ENCODE measurements at places on chromosomes 7 and 10.
A peak's percentile ranks its signal among the peaks of the same experiment; 100 is the strongest.

- peak; percentile 31 for DNase-seq
These were observed 561.2 kb upstream of the PHF14 start for GRCh38 chr7:10412422-10413019.

DNA sequence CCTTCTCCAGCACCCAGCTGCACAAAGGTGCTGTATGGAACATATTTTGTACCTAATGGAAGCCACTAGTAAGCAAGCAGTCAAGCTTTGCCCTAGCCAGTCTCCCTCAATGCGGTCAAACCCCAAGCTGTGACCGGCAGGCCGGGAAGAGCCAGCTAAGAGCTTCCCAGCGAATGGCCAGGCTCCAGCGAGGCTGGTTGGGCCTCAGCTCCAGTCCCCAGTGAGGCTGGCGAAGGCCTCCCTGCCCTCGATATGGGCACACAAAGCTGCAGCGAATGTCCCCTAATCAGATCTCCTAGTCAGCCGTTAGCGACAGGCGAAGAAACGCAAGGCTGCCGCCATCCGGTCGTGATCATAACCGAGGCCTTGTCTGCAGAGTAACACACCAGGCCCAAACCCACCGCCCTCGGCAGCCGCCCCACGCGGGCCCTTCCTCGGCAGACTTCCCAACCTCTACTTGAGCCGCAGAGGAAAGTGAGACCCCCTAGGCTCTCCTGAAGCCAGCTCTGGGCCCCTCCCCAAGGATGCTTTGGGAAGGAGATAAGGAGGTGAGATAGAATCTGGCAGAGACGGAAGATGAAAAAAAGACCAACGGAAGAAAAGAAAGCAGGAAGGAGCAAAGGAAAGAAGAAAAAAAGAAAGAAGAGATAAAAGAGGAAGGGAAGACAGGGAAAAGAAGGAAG, 3.1 kb upstream of the HOXA9 start:
- DNase-seq: peak; percentile 66

DNA sequence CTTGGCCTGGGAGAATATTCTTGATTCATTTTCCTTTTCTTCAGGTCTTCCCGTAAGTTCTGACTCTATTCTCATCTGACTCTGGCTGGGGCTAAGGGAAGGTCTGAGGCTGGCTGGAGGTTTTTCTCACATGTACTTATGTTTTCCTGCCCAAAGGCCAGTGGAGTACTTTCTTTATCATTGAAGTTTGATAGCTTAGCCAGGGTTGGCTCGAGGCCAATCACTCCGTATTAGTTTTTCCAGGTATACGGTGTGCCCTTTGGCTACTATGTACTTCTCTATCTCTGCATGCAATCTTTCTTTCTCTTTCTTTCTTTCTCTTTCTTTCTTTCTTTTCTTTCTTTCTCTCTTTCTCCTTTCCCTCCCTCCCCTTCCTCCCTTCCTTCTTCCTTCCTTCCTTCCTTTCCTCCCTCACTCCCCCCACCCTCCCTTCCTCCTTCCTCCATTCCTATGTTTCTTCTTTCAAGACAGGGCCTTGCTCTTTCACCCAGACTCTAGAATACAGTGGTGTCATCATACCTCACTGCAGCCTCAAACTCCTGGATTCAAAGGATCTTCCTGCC, 26.8 kb upstream of the VKORC1L1 start:
- DNase-seq: peak; percentile 88

DNA sequence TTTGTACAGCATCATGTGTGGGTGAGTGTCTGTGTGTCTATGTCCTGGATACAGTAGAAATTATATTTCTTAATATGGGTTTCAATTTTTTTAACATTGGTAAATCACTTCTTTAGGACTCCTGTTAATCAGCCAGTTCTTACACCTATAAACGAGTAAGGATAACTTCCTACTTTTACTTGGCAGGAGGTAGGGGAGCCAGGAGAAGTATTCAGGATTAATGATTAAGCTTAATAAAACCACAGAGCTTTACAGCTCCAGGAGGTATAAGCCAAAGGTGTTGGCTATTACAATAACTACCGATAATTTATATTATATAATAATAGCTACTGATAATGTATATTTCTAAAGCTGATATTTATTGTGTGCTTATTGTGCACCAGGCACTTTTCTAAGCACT, 1.7 kb upstream of the FAM3C start:
- DNase-seq: peak; percentile 65

DNA sequence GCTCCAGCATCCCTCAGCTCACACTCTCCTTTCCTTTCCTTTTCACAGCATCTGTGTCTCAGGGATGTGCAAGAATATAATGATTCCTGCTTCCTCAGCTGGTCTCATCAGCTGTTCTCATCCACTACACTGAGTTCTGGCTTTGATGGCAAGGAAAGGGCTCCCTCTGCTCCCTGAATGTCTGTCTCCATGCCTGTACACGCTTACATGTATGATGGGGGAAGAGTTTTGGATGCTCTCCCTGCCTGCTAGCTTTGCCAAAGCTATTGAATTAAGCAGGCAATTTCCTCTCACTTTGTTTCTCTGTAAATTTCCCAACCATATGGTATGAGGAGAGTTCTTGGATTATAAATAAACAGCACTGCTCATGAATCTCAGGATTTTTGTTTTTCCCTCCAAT, 254.5 kb downstream of the SORCS3 start:
- DNase-seq: no peak

GRCh38 chr10:122252805-122253204, 18.3 kb upstream of the BTBD16 start:
- DNase-seq: no peak

All from small intestine (tissue), 16 donors.